Activated CD4-positive, alpha-beta T cell treated with anti-CD3 and anti-CD28 coated beads, Interleukin-2, amount 10 ng/mL, durations not matched to agents 24 days and 14 days (primary cell): ENCODE measurements at places on chromosomes 16 and 17. TPM values are rescaled to one million over a fixed set of nuclear protein-coding genes. Genes with fewer than 3 reads are reported as not detected.

GRCh38 chr16:81902025-81902424 lies 109.2 kb downstream of the SDR42E1 start:
- DNase-seq: no peak

DNA sequence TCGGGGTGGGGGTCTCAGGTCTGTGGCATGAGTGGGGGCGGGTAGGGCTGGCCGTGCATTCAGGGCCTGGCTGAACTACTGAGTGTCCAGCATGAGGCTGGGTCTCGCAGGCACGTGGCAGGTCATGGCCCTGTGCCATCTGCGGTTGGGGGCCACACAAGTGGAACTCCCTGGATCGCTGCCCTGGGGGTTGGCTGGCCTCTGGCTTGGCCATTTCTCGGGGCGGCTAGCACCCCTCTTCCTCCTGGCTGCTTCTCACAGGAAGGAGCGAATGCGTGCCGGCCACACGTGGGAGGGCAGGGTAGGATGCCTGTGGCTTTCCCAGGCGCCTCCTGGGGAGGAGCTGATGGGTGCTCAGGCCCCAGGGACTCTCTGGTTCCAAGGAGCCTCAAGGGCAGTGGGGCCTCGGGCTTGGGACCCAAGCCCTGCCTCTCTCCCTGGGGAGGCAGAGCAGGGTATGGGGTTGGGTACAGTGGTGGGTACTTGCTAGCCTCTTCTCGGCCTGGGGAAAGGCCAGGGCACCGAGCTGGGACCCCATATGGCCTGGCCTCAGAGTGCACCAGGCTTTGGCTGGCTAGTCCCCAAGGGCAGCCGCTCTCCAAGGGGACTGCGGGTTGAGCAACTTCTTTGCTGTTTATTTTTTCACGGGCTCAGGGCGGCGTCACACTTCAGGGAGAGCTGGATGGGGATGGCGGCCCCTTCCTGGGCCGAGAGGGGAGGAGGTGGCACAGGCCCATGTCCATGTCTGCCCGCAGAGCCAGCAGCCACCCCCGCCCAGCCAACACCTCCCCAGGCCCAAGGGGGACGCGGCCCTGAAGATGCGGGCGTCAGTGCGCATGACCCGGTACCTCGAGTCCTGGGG lies 37.5 kb downstream of the ADCY7 start:
- no peak for DNase-seq

- no peak for DNase-seq
Observed at GRCh38 chr16:12257926-12258561, 281.5 kb downstream of the SNX29 start.

GRCh38 chr16:25189305-25189704 lies 27.4 kb upstream of the AQP8 start:
- DNase-seq: no peak

DNA sequence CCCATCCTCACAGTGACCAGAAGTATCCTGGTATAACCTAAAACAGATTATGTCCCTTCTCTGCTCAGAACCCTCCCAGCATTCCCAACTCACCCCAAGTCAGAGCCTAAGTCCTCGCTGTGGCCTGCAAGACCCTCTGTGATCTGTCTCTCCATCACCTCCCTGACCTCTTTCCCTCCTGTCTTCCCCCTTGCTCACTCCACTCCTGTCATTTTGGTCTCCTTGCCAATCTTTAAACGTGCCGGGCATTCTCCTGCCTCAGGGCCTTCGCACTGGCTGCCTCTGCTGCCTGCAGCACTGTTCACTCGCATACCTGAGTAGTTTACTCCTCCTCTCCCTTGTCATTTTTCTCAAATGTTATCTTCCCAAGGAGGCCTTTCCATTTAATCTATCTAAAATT lies 97.7 kb downstream of the GSG1L start:
- no peak for DNase-seq

DNA sequence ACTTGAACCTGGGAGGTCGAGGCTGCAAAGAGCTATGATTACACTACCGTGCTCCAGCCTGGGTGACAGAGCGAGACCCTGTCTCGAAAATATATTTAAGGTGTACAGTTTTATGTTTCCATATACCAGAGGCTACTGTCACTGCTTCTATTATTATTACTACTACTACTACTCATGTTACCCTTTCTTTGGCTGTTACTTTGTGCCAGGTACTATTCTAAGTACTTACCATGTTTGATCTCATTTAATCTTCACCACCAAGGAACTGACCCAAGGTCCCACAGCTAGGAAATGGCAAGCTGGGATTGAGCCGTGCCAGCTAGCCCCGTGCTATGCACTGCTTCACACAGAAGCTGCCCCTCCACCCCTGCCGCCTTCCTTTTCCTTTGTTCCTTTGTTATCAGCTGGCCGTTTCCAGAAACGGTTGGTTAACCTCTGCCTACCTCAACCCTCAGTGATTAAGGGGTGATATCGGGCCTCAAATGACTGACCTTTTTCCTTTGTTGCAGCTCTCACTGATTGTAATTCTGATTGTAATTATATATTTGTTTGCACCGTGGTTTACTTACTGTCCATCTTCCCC lies 78.4 kb downstream of the ABCC1 start:
- no peak for DNase-seq

- no peak for DNase-seq
Observed at GRCh38 chr16:938136-938535, 32.6 kb downstream of the LMF1 start.

DNA sequence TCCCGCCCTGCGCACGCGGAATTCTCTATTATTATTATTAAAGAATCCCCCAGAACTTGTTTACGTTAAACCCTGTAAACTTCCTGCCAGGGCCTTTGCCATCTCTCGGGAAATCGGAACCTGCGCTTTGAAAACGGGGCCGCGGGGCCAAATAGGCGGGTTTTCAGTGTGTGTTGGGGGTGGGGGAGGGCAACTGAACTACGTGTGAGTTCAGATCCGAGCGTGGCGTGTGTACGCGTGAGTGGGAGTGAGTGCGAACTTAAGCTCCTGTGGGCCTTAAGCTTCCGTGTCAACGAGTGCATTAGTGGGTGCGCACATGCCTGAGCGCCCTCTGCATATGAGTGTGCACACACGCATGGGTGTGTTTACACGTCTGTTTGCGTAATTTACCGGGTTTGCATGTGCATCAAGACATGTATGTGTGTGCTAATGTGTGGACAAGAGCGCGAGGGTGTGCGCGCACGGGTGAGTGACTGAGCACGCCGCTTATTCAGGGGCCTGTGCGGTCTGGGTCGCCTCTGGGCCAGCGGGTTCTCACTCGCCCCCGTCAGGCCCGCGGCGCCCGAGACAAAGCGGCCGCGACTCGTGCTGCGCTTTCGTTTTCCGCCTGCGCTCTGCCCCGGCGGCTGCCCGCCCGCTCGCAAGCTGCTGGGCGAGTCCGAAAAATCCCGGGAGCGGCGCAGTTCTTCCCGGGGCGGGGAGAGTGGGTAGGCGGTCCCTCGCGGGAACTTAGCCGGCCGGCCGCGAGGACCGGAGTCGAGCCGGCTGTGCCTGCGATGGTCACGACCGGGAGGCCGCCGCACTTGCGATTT lies 1.2 kb upstream of the FOXF1 start:
- peak; percentile 82 for DNase-seq

- no peak for DNase-seq
Observed at GRCh38 chr17:789160-789840, 7.1 kb downstream of the MRM3 start.

- DNase-seq: no peak
Observed at GRCh38 chr16:53968454-53968853, 264.5 kb downstream of the FTO start.

- no peak for DNase-seq
Observed at GRCh38 chr16:51035711-51036110, 115.4 kb downstream of the SALL1 start.

GRCh38 chr16:19517424-19518089 lies 4.3 kb downstream of the GDE1 start:
- DNase-seq: peak; percentile 61

DNA sequence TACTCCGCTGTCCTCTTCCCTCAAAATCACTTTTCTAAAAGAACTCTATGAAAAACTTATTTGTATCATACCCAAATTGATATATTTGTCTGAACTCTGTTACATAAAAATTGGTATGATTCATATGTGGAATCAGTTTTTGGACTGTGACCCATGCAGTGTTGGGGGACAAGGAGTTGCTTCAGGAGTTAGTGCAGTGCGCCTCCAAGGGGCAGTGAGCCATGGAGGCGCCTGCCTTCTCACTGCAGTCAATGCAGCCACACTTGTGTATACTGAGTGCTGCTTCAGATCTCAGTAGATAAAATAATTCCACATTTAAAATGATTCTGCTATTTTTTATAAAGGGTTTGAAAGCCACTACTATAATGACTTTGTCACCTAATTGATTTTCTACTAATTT lies 32.5 kb downstream of the DGKE start:
- DNase-seq: peak; percentile 56

Gene LGALS9B
- not detected in 2 replicates for total RNA-seq

Gene ADGRG1
- total RNA-seq: 3.8 and 4.8 TPM in 2 replicates

Gene AMZ2
- total RNA-seq: 75.8 and 77.5 TPM in 2 replicates

Gene KRTAP9-8
- not detected in 2 replicates for total RNA-seq
